Suprapubic skin (tissue), 4 donors: ENCODE measurements at places on chromosomes 2 and 18. TPM values are rescaled to one million over a fixed set of nuclear protein-coding genes. Genes with fewer than 3 reads are reported as not detected.

CYP27A1 gene
- total RNA-seq, result 21.4 TPM

LYPD6 gene
- 0.45 TPM for total RNA-seq

CYTIP gene
- 5.4 TPM for total RNA-seq

OSR1 gene
- 12.8 TPM for total RNA-seq

VWC2L gene
- total RNA-seq, result not detected

CNTNAP5 gene
- not detected for total RNA-seq

APLF gene
- total RNA-seq, result 8.8 TPM

TWIST2 gene
- 25.7 TPM for total RNA-seq

TMEM17 gene
- total RNA-seq, result 6.1 TPM

GRCh38 chr2:203756161-203756560 lies 49.7 kb downstream of the CD28 start:
- H3K4me1 ChIP-seq, result no peaks in the 10 kb centered on the region
- no peaks in the 10 kb centered on the region for H3K27me3 ChIP-seq
- no peak for DNase-seq
- no peak overlapping the region for H3K4me3 ChIP-seq
- no peaks in the 10 kb centered on the region for H3K36me3 ChIP-seq

DNA sequence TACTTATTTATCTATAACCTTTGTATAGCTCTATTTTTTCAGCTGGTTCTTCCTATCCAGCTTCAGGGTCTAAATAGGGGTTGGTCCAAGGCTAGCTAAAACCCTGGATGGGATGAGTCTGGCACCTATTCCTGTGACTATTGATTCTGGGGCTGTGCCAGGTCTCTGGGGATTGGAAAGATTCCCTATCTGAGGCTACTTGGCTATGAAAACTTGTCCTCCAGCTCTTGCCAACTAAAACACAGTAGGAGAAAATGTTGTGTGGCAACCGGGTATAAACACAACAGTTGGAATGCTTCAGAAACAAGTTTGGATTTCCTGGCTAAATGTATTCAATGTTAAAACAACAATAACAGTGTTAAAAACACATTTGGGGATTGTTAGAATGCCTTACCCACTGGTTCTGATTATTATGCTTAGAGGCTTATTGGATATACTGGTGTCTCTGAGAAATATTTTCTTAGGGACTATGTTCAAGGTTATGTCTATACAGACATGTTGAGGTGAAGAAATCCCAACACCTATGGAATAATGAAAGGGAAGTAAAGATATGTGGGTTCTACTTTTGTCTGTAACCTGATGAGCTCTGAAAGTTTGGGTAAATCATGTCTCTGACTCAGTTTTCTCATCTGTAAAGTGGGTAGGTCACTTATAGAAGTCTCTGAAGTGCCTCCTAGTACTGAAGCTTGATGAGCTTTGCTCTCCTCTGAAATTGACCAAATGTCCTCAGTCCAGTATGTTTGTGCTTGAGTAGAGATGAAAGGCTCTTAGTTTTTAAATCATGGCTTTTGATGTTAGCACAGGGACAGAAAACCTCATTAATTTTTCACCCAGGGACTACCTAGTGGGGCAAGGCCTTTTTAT lies 460.7 kb downstream of the MTX2 start:
- H3K4me1 ChIP-seq, result peaks cover 15% of the 10 kb centered on the region
- H3K4me3 ChIP-seq, result no peak overlapping the region
- DNase-seq, result no peak
- no peak overlapping the region for H3K27ac ChIP-seq
- no peaks in the 10 kb centered on the region for H3K36me3 ChIP-seq

DNA sequence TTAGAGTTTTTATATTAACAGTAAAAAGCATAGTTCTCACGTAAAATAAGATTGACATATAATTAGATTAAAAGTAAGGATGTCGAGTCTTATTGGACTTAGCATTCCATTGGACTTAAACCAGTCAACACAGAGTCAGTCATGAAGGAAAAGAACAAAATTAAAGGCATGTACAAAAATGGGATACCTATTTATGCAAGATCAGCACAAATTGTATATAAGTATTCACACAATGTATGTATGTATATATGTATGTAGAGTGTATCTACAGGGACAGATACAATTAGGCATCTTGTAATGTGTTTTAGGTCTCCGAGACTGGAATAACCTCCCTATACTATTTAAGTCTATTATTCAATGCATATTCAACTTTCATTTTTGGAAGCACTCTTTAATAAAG lies 419.1 kb downstream of the PARD3B start:
- no peaks in the 10 kb centered on the region for H3K27me3 ChIP-seq
- no peak overlapping the region for H3K4me3 ChIP-seq
- DNase-seq, result no peak
- no peaks in the 10 kb centered on the region for H3K36me3 ChIP-seq
- H3K27ac ChIP-seq, result no peak overlapping the region

DNA sequence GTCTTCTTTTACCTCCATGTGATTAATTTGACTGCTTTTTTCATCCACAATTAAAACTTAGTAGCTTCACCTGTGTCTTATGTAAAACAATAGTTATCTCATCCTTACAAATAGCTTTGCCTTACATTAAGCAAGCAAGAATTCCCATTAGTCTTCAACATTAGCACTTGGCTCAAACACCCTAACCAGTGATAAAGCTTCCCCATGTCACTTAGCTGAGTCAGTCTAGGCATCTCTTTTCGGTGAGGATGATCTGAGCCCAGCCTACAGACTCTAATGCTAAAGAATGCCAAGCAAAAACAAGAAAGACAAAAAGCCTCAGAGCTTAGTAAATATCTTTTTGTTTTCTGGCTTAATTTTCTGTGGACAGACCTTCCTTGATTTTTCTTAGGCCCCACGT lies 26.1 kb downstream of the GAD1 start:
- peaks cover 7% of the 10 kb centered on the region for H3K27me3 ChIP-seq
- no peak overlapping the region for H3K4me3 ChIP-seq
- H3K36me3 ChIP-seq, result no peaks in the 10 kb centered on the region
- no peak overlapping the region for H3K27ac ChIP-seq
- H3K4me1 ChIP-seq, result no peaks in the 10 kb centered on the region

DNA sequence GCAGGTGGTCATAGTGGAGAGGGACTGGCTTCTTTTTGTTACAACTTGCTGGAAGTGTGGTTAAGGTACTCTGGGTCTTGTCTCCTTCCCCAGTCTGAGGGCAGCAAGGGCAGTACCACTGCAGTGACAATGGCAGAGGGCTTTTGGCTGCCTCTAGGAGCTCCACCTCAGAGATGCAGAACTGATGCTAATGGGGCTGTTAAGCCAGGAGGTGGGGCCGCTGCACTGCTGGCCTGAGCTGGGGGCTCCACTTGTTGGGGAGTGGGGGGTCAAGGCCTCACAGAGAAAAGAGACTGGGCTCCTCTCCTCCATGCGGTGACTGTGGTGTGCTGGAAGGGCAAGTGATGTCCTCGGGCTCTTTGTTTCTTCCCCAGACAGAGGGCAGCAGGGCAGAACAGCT lies 135.7 kb downstream of the DSEL start:
- H3K4me1 ChIP-seq, result no peaks in the 10 kb centered on the region
- no peaks in the 10 kb centered on the region for H3K27me3 ChIP-seq
- no peak overlapping the region for H3K4me3 ChIP-seq
- H3K36me3 ChIP-seq, result no peaks in the 10 kb centered on the region
- H3K27ac ChIP-seq, result no peak overlapping the region

GRCh38 chr2:196275646-196276352 lies 104.4 kb upstream of the STK17B start:
- no peak for DNase-seq
- H3K36me3 ChIP-seq, result no peaks in the 10 kb centered on the region
- H3K27me3 ChIP-seq, result no peaks in the 10 kb centered on the region
- peaks cover 35% of the 10 kb centered on the region for H3K4me1 ChIP-seq
- peak overlapping the region; percentile 9 for H3K27ac ChIP-seq

- DNase-seq, result no peak
- H3K36me3 ChIP-seq, result no peaks in the 10 kb centered on the region
- no peak overlapping the region for H3K27ac ChIP-seq
- no peaks in the 10 kb centered on the region for H3K4me1 ChIP-seq
- H3K4me3 ChIP-seq, result no peak overlapping the region
Observed at GRCh38 chr18:51011709-51012108, 18.3 kb upstream of the SMAD4 start.

- no peak overlapping the region for H3K27ac ChIP-seq
- H3K36me3 ChIP-seq, result no peaks in the 10 kb centered on the region
Observed at GRCh38 chr2:37418956-37419355, 74.5 kb downstream of the QPCT start.

DNA sequence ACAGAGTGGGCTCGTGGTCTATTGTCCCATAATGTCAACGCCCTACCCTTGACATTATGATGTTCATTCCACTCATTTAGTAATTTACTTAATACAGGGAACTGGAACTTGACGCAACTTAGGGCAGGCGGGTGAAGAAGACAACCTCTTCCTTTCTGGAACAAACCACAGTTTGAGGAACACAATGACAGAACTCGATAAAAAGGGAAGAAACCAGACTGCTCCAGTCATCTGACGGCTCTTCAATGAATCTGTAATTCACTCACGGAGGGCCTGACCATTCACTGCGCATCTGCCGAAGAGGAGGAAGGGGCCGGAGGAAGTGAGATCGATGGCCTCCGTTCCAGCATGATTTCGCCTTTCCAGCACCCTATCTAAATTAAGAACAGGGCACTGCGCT lies 83.2 kb downstream of the BCL2 start:
- H3K4me1 ChIP-seq, result peaks cover 26% of the 10 kb centered on the region
- H3K4me3 ChIP-seq, result no peak overlapping the region
- peak overlapping the region; percentile 86 for H3K27ac ChIP-seq
- H3K27me3 ChIP-seq, result no peaks in the 10 kb centered on the region

- peak overlapping the region; percentile 98 for H3K27ac ChIP-seq
- peaks cover 52% of the 10 kb centered on the region for H3K4me1 ChIP-seq
- H3K4me3 ChIP-seq, result peak overlapping the region; percentile 72
Observed at GRCh38 chr2:144509001-144509878, 10.7 kb downstream of the ZEB2 start.

DNA sequence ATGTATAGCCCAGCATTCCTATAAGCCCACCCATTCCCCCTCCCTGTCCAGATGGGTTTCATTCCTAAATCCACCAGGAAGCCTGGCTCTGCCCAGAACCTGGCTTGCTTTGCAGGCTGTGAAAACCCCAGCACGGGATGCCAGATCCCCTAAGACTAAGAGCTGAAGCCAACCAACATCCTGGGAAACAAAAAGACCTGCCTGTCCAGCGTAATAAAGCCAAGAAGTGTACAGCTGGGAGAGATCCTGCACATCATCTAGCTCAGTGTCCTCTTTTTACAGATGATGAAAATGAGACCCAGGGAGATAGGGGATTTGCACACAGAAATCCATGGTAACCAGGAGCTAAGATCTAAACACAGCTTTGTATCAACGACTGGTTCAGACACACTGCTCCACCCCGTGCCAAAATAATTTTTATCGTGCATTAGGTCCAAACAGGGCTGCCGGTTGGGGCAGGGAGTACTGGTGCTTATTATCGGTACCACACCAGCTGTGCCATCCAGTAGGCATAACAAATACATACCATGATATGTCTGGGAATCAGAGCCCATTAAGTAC lies 2.9 kb downstream of the RND3 start:
- no peaks in the 10 kb centered on the region for H3K36me3 ChIP-seq

- H3K27ac ChIP-seq, result no peak overlapping the region
- no peaks in the 10 kb centered on the region for H3K36me3 ChIP-seq
- DNase-seq, result no peak
- H3K4me3 ChIP-seq, result no peak overlapping the region
Observed at GRCh38 chr2:10876963-10877362, 34.8 kb upstream of the KCNF1 start.

DNA sequence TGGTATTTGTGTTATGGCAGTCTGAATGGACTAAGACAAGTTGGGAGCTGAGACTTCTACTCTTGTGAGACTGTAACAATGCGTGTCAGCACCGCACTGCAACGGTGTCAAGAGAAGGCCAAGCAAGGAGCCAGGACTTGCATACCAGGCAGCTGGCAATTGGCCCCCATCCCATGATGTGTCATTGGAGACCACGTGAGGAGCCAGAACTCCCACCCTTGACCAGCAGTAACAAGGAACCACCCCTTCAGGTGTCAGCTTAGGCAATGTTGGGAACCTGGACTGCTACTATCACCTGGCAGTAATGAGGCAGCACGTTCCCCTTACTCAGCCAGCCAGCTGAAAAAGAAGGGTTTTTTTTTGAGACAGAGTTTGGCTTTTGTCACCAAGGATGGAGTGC lies 32.7 kb upstream of the AGFG1 start:
- no peak overlapping the region for H3K27ac ChIP-seq
- no peak for DNase-seq
- H3K27me3 ChIP-seq, result no peaks in the 10 kb centered on the region
- H3K36me3 ChIP-seq, result no peaks in the 10 kb centered on the region

GRCh38 chr18:58253318-58253717 lies 209.3 kb downstream of the NEDD4L start:
- H3K27me3 ChIP-seq, result no peaks in the 10 kb centered on the region
- no peaks in the 10 kb centered on the region for H3K4me1 ChIP-seq
- peaks cover 10% of the 10 kb centered on the region for H3K36me3 ChIP-seq
- DNase-seq, result no peak
- no peak overlapping the region for H3K4me3 ChIP-seq

DNA sequence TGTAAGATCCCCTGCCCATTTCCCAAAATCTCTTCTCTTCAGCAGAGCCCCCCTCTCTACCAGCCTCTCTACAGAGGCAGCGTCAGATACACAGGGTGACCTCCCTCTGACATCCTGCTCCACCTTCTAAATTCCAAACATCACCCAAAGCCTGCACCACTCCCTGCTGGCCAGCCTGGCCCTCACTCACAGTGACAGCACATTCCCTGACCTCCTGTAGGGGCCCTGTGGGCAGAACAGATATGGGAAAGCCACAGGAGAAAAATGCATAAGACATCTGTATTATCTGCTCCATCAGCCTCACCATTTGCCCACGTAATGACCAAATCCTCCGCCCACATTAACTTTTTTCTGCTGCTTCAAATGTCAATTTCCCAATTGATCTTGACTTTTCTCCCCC lies 40.6 kb downstream of the TRABD2A start:
- H3K27ac ChIP-seq, result no peak overlapping the region
- no peak for DNase-seq
- no peaks in the 10 kb centered on the region for H3K27me3 ChIP-seq

DNA sequence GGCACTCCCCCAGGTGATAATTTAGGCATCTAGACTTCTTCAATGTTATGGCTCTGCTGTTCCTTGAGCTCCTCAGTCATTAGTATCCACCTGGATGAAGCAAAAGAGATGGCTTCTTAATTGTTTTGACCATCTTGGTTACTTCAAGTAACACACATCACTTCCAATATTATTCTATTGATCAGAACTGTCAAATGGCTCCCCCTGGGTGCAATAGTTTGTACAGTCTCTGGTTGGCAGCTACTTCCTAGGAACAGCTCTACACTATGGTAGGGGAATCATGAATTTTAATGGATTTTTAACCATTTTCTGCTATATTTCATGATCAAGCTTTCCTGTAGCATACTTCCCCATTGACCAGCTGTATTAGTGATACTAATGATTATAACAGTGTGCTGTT lies 157.0 kb downstream of the NYAP2 start:
- H3K27me3 ChIP-seq, result no peaks in the 10 kb centered on the region
- no peaks in the 10 kb centered on the region for H3K4me1 ChIP-seq
- no peak for DNase-seq
- H3K36me3 ChIP-seq, result no peaks in the 10 kb centered on the region
- no peak overlapping the region for H3K4me3 ChIP-seq

- H3K36me3 ChIP-seq, result no peaks in the 10 kb centered on the region
- peaks cover 6% of the 10 kb centered on the region for H3K4me1 ChIP-seq
- H3K27me3 ChIP-seq, result no peaks in the 10 kb centered on the region
- DNase-seq, result no peak
- H3K27ac ChIP-seq, result no peak overlapping the region
Observed at GRCh38 chr2:20982861-20983260, 61.0 kb downstream of the APOB start.

- DNase-seq, result peak; percentile 55
- H3K36me3 ChIP-seq, result no peaks in the 10 kb centered on the region
Observed at GRCh38 chr2:86301711-86302202, 35.7 kb downstream of the REEP1 start.

- DNase-seq, result no peak
- H3K36me3 ChIP-seq, result no peaks in the 10 kb centered on the region
- H3K27ac ChIP-seq, result no peak overlapping the region
- H3K4me3 ChIP-seq, result no peak overlapping the region
- H3K4me1 ChIP-seq, result peaks cover under 1% of the 10 kb centered on the region
- H3K27me3 ChIP-seq, result no peaks in the 10 kb centered on the region
Observed at GRCh38 chr18:62844850-62845643, 129.7 kb downstream of the PHLPP1 start.
